ENCODE measurements at places on chromosomes 2 and 18.

- DNase-seq: no peak
These were observed 23.7 kb downstream of the RTP5 start for GRCh38 chr2:241893265-241893664.

- DNase-seq: no peak
These were observed 80.3 kb downstream of the GYPC start for GRCh38 chr2:126736133-126736874.

GRCh38 chr2:109386004-109386695 is 227.6 kb downstream of the SEPTIN10 start:
- no peak for DNase-seq

GRCh38 chr2:150698016-150698661 is 210.7 kb upstream of the RND3 start:
- DNase-seq: no peak

DNA sequence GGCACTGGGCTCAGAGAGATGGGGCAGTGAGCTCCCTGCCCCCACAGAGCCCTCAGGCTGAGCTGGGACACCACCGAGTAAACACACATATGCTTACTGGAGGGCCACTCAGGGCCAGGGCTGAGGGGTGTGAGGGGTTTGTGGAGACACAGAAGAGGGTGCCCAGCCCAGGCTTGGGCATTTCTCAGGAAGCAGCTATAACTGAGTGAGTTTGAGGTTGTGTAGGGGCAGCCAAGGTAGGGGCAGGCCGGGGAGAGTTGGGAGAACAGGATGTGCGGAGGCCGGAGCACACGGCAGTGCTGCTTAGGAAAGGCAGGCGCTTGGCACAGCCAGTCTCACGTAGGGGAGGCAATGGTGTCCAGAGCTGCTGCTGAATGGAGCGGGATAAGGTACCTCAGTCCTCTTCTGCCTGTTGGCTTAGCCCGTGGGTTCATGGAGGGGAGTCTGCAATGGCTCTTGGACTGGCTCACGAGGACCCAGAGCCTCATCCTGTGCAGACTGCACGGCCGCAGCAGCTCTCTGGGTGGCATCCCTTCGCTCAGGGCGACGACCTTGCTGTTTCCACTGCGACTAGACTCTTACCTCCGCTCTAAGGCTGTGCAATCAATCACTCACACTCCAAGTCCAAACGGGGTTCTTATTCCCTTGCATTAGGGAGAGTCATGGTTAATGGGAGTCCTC is 466.1 kb upstream of the HS6ST1 start:
- no peak for DNase-seq

GRCh38 chr2:24411488-24412151 is 51.3 kb upstream of the ITSN2 start:
- DNase-seq: no peak

- DNase-seq: no peak
These were observed 84.9 kb downstream of the ICOS start for GRCh38 chr2:204021290-204022081.

GRCh38 chr18:66979009-66979408 is 375.1 kb upstream of the CDH19 start:
- DNase-seq: no peak

- DNase-seq: peak; percentile 3
These were observed 3.8 kb upstream of the ATP6V1C2 start for GRCh38 chr2:10717628-10718027.

GRCh38 chr2:217222309-217222910 is 362.5 kb upstream of the TNP1 start:
- DNase-seq: no peak

DNA sequence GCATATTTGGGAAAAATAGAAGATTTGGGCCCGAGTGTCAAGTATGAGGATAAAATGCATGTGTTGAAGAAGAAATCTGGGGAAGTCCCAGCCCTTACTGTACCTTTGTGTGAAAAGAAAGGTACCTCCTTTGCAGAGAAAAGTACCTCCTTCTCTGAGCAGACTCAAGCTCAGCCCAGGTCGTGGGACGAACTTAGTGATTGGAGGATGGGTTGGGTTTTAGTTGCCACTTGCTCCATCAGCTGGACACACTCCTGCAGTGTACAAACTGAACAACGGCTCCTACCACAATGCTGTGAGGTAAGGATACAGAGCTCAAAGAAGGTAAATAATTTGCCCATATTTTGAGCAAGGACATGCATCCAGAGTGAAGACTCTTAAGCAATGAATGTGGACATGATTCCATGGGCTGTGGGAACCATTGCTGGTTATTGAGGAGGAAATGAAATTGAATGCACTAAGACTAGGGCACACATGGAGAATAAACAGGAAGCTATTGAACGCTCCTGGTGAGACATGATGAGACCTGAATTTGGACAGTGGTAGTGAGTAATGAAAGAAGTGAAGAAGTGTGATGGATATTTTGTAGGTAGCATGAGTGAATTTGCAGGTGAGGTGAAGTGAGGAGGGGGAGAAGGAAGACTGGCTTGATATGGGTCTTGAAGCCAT is 49.8 kb upstream of the IL1RL1 start:
- no peak for DNase-seq

DNA sequence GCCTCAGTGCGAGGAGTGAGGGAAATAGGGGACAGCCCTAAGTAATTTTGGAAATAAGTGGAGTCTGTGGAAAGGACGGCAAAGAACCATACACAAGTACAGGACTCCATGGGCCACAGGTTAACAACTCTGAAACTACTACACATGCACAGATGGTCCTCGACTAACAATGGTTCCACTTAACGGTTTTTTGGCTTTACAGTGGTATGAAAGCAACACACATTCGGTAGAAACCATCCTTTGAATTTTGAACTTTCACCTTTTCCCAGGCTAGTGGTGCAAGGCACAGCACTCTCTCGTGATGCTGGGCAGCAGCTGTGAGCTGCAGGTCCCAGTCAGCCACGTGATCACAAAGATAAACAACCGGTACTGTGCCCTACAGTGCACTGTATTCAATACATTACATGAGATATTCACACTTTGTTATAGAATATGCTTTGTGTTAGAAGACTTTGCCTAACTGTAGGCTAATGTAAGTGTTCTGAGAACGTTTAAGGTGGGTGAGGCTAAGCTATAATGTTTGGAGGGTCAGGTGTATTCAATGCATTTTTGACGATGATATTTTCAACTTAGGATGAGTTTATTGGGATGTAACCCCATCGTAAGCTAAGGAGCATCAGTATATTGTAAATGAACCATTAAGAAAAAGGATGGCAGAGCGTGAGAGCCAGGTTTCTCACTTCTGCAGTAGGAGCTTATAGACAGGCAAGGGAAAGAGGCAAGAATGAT is 44.6 kb downstream of the TBC1D8 start:
- DNase-seq: peak; percentile 54

GRCh38 chr2:82837588-82838304 is 1621.3 kb downstream of the SUCLG1 start:
- peak; percentile 6 for DNase-seq

- no peak for DNase-seq
These were observed 3.4 kb downstream of the HS6ST1 start for GRCh38 chr2:128315122-128315828.

GRCh38 chr18:5198311-5198710 is 1.3 kb upstream of the AKAIN1 start:
- no peak for DNase-seq

All from smooth muscle cell of the brain vasculature (primary cell).